ENCODE measurements at places on chromosomes 16 and 17. TPM values are rescaled to one million over a fixed set of nuclear protein-coding genes. Genes with fewer than 3 reads are reported as not detected.
A peak's percentile ranks its signal among the peaks of the same experiment; 100 is the strongest.

- DNase-seq = no peak
Measured at GRCh38 chr17:80964859-80965580, 26.6 kb upstream of the CHMP6 start.

The CHRNE gene
- 0.04 TPM for total RNA-seq

GRCh38 chr16:3971261-3971660 lies 90.7 kb upstream of the CREBBP start:
- DNase-seq = no peak

The CCL18 gene
- total RNA-seq = not detected

DNA sequence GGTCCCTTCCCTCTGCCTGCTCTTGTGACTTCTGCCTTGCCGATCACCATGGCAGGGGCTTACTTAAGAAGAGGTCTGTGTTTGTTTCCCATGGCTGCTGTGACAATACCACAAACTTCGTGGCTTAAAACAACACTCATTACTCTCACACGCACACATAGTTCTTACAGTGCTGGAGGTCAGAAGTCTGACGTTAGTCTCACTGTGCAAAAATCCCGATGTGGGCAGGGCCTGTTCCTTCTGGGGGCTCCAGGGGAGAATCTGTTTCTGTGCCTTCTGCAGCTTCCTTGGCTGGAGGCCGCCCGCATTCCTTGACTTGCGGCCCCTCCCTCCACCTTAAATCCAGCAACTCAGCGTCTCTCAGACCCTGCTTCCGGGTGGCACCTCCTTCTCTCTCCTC lies 249.2 kb upstream of the GSE1 start:
- DNase-seq = no peak

GRCh38 chr16:67546761-67547422 lies 15.4 kb upstream of the CTCF start:
- peak; percentile 41 for DNase-seq

- DNase-seq = no peak
Measured at GRCh38 chr16:21053590-21053989, 97.1 kb downstream of the DNAH3 start.

DNA sequence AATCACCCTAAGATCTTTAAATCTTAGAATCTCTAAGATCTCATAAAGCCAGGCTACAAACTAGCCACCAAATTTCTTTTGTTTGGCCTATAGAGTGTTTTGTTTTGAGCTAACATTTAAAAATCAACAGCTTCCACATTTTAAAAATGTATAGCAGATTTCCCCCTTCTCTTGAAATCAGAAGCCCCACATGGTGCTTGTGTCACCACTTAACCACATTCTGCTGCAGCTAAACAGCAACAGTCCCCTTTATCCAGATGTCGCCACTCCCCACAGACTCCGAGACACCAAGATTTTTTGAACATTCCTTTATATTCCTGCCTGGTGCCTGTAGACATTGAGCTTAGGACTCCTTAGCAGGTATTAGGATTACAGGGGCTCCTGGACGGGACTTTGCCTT lies 16.0 kb downstream of the GUCY2D start:
- DNase-seq = no peak

- no peak for DNase-seq
Measured at GRCh38 chr16:49277386-49277742, 4.3 kb downstream of the CBLN1 start.

The NOG gene
- 1.2 TPM for total RNA-seq

The CTRB1 gene
- not detected for total RNA-seq

The CCL17 gene
- total RNA-seq = not detected

- DNase-seq = no peak
Measured at GRCh38 chr16:48287239-48287638, 39.9 kb upstream of the ABCC11 start.

- no peak for DNase-seq
Measured at GRCh38 chr16:78689536-78689935, 590.1 kb downstream of the WWOX start.

DNA sequence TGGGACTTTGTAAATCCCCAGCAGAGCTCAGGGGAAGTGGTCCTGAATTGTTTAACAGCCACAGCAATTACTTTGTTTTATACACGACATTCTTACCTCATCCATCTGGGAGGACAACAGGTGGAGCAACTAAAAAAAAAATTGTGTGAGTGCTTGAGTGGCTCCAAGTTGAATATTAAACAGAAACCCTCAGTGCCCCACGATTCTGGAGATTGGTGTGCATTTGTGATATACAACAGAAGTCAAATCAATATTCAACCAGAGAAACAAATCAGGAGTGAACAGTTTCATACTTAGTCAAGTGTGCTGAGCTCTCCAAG lies 204.8 kb downstream of the HAPSTR1 start:
- no peak for DNase-seq

- no peak for DNase-seq
Measured at GRCh38 chr16:69036399-69037091, 68.9 kb upstream of the HAS3 start.

- DNase-seq = no peak
Measured at GRCh38 chr16:67155295-67156142, 4.2 kb downstream of the TRADD start.

The SLC16A11 gene
- total RNA-seq = not detected

GRCh38 chr17:72171703-72172667 lies 51.2 kb downstream of the SOX9 start:
- no peak for DNase-seq
